Endothelial cell (in vitro differentiated cells): ENCODE measurements at places on chromosomes 4 and X.
A peak's percentile ranks its signal among the peaks of the same experiment; 100 is the strongest.

GRCh38 chrX:149716632-149717031 lies 4.8 kb downstream of the MAGEA11 start:
- no peak for DNase-seq

DNA sequence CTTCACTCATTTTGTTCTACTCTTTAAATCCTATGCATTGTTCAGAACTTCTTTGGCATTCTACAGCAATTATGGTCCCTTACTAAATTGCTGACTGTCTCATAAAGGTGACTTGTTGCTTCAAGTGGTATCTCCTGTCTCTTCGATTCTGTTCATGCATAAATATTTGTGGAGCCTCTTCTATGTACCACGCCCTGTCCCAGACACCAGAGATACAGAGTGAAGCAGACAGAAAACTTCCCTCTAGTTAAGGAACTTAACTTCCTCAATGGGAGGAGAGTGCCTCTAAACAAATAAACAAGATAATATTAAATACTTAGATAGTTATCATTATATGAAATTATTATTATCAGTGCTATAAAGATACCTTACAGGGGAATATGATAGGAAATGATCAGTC lies 235.7 kb downstream of the FRAS1 start:
- no peak for DNase-seq

GRCh38 chr4:89000382-89000781 lies 56.6 kb downstream of the FAM13A start:
- DNase-seq, result no peak

GRCh38 chr4:22593933-22594332 lies 78.1 kb upstream of the ADGRA3 start:
- DNase-seq, result no peak

DNA sequence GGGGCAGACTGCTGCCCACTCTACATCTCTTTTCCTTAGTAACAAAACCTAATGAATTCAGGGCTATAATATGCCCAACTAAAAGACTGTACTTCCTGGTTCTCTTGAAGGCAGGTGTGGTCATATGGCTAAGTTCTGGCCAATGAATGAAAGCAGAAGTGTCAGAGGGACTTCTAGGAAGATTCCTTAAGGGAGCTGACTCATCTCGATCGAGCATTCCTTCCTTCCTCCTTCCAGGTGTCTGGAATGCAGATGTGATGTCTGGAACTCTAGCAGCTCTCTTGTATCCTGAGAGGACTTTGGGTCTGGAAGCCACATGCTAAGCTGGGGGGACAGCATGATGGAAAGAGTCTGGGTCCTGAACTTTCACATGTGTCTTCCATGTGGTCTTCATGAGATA lies 116.2 kb upstream of the STX18 start:
- no peak for DNase-seq

GRCh38 chr4:138200236-138200590 lies 41.9 kb downstream of the SLC7A11 start:
- no peak for DNase-seq

GRCh38 chr4:47827343-47828047 lies 10.4 kb downstream of the CORIN start:
- DNase-seq, result no peak

- DNase-seq, result no peak
Observed at GRCh38 chr4:11312389-11312788, 116.3 kb downstream of the HS3ST1 start.

- DNase-seq, result no peak
Observed at GRCh38 chr4:85486425-85487086, 11.6 kb downstream of the ARHGAP24 start.

- DNase-seq, result no peak
Observed at GRCh38 chrX:132594129-132594528, 105.3 kb upstream of the MBNL3 start.

GRCh38 chr4:140256941-140257340 lies 103.0 kb upstream of the MAML3 start:
- no peak for DNase-seq

- DNase-seq, result no peak
Observed at GRCh38 chr4:101972791-101973190, 182.3 kb downstream of the BANK1 start.

GRCh38 chrX:39438603-39439602 lies 637.6 kb downstream of the MID1IP1 start:
- peak; percentile 4 for DNase-seq

DNA sequence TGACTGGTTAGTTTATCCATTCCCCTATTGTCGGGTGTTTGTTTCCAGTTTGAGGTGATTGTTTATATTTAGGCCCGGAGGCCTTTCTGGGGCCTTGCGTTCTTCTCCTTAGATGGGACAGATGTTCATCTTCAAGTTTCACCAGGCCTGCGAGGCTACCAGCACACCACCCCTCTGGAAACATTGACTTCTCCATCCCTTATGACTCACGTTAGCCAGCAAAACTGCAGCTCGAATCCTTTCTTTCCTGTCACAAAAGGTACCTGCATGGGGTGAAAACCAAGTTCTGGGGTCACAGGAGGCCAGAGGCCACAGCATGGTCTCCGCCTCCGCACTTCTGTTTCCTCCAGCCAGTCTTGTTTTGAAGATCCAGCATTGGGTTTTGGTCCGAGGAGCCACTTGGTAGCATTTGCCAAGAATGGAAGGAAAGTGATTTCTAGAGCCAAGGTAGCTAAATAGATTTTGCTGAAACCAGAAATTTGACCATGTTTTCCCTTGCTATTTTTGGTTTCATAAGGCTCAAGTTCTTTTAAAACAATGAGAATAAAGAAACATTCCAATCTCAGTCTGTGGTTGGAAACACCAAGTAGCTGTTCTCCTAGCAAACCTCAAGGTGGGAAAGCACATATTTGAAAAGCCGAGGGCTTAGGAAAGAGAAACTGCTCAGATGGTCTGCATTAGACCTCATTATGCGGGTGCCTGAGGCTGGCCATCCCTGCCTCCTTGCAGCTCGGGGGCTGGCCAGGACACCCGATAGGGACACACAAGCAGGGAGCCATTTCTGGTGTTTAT lies 5.6 kb downstream of the NYX start:
- DNase-seq, result no peak

DNA sequence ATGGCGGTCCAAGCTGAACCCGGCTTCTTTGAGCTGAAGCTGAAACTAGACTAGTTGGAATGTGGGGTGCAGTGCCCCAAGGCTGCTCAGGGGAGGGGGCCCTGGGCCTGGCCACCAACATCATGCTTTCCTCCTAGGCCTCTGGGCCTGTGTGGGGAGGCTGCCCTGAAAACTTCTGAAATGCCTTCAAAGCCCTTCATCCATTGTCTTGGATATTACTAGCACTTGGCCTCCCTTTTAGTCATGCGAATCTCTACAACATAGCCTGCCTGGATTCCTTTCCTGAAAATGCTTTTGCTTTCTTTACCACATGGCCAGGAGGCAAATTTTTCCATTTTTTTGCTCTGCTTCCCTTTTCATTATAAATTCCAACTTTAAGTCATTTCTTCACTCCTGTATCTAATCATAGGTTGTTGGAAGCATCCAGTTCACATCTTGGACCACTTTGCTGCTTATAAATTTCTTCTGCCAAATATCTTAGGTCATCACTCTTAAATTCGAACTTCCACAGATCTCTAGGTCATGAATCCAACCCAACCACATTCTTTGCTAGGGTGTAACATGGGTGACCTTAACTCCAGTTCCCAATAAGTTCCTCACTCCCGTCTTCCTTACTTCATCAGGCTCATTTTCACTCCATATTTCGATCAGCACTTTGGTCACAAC lies 103.4 kb downstream of the DDIT4L start:
- no peak for DNase-seq

DNA sequence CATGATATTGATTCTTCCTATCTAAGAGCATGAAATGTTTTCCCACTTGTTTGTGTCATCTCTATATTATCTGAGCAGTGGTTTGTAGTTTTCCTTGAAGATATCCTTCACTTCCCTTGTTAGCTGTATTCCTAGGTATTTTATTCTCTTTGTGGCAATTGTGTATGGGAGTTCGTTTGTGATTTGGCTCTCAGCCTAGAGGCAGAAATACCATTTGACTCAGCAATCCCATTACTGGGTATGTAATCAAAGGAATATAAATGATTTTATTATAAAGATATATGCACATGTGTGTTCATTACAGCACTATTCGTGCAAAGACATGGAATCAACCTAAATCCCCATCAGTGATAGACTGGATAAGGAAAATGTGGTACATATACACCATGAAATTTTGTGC lies 172.7 kb upstream of the IL15 start:
- no peak for DNase-seq

DNA sequence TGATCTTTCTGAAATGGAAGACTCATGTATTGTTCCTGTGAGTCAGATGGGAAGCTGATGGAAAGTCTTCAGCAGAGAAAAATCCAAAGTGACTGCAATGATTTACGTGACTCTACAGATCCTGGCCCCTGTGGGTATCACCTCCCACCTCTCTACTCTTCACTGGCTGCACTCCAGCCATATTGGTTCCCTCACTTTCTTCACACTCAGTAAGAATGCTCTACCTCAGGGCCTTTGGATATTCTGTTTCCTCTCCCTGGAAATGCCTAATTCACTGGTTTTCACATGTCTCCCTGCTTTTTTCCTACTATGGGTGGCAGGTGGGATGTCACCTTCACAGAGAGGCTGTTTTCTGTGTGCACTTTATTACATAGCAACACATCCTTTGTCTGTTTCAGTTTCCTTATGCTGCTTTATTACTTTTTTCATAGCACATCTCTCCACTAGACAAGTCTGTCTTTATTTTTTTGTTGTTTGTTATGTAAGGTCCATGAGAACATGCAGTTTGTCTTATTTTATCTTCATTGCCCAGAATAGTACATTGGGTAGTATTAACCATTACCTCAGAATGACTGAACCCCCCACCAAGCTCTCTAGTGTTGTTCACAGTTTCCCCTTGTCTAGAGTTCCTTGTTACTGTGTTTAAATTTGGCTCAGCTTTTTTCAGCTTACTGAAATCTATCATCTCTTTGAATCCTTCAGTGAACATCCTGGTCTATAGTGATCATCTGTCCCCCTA lies 57.6 kb upstream of the CLNK start:
- DNase-seq, result no peak

DNA sequence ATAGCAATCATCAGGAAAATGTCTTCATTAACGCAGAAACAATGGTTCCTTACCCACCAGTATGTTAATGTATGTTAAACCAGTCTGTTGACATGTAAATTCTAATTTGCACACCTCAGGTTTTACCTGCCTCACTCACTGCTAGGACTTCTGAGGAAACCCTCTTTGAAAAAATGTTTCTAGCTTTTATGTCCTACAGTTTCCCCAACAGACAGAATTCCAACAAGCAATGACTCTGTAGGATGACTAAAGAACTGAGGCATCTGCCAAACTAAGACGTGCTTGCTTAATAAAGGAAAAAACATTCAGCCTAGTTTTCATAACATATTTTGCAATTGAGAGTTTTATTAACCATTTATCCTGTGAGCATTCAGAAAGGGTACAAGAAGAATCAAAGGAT lies 20.6 kb upstream of the SOX3 start:
- DNase-seq, result no peak

GRCh38 chr4:38386654-38387188 lies 277.3 kb upstream of the KLF3 start:
- DNase-seq, result no peak

DNA sequence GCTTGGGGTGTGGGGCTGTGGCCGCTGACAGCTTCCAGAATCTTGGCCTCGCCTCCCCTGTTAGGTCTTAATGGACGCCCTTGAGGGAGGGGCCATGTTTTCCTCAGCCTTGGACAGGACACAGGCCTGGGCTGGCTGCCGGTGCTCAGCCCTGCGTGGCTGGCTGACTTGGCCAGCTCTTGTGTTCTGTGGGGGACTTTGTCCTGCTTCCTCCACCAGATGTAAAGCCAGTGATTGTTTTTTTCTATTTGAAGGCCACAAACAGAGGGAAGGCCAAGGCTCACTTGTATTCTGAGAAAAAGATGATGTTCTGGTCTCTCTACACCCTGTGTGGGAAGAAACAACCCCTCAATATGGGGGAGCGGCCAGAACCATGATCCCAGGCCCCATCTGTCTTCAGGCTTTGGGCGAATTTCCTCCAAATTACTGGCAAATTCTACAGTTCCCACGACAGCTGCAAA lies 71.3 kb downstream of the HTRA3 start:
- no peak for DNase-seq
